Stimulated activated CD4-positive, alpha-beta T cell treated with anti-CD3 and anti-CD28 coated beads, TNF-alpha, amount 100 ng/mL, for 4 hours (primary cell): ENCODE measurements at places on chromosomes 3 and 15.

- no peak for DNase-seq
These were observed 50.9 kb upstream of the FSIP1 start for GRCh38 chr15:39833515-39833981.

DNA sequence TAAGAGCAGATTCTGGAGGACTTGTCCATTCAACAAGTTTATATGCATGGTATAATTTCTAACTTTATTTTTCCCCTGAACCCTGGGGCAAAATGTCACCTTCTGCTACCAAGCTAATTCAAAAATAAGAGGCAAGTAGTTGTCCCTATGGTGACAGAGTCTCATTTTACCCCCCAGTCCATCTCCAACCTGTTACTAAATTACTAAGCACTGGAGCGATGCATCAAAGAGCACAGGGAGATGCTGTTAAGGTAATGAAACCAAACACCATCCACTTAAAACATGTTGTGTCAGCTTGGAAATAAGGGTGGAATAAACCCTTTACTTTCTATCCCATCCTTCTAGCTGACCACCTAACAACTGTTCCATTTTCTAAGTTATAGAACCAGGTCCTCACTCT lies 417.4 kb upstream of the ATP11B start:
- no peak for DNase-seq

DNA sequence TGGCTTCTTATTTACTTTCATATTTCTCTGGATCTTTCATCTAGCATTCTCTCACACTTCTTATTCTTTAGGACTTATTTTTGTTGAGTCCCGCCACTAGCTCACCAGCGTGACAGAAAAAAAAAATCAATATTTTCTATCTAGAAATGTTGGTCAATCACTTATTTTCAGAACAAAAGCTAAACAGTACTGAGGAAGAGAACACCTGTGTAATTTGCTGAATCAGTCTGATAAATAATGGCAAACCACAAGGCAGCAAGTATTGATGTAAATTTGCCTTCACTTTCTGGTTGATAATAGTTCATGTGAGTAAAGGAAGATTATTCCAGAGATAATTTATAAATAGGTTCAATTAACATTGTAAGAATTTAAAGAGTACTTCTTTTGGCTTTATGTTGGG lies 179.2 kb downstream of the BCHE start:
- no peak for DNase-seq

- no peak for DNase-seq
These were observed 284.4 kb downstream of the FOXP1 start for GRCh38 chr3:71299160-71299559.

DNA sequence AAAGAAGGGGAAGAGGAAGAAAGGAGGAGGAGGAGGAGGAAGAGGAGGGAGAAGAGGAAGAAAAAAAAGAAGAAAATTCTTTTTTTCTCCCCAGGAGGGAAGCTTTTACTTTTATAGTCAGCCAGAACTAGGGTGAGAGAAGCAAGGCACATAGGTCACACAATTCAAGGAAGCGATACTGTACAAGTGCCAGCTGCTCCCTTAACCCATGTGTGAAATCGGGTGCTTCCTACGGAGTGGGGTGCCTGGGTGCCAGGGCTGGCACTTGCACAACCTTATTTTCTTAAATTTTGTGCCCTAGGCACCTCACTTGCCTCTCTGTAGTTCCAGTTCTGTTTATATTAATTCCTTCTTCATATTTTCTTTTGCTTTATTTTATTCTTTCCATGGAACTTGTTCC lies 150.4 kb downstream of the LIPC start:
- no peak for DNase-seq

DNA sequence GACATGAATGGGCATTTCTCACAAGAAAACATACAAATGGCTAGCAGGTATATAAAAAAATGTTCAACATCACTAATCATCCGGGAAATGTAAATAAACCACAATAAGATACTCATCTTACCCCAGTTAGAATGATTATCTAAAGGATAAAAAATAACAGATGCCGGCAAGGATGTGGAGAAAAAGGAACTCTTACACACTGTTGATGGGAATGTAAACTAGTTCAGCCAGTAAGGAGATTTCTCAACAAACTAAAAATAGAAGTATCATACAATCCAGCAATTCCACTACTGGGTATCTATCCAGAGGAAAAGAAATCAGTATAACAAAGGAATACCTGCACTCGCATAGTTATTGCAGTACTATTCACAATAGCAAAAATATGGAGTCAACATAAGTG lies 124.2 kb downstream of the SATB1 start:
- no peak for DNase-seq

DNA sequence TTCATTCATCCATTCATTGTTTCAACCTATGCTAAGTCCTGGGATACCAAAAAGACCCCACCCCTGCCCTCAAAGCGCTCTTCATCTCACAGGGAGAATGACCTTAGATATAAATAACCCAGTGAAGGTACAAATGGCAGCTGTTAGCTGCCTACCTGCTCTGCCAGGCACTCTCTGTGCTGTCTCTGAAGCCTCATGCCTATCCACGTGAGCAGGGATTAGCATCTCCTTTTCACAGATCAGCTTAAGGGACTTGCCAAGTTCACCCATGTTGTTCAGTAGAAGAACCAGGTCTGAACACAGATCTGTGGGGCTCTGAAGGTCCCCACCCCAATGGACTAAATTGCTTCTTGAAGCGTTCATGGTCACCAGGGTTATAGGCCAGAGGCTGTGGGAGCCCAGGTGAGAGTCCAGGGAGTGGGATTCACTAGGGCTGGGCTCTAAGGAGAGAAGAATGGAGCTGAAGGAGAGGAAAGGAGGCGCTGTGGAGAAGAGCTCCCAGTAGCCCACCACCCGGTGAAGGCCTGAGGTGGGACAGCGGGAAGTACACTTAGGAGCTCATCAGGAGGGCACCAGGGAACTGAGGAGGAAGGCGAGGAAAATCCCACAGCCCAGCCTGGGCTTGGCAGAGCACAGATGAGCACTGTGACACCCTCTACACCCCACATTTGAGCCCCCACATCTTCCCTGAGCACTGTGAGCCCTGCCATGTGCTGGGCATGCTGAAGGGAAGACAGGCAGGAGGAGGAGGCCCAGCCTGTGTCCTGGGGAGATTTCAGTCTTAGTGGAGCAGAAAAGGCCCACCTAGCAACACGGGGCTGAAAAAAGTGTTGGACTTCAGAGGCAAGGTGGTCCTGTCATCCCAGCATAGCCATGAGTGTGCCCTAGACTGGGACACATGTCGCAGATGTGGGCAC lies 20.4 kb downstream of the RBP1 start:
- no peak for DNase-seq

DNA sequence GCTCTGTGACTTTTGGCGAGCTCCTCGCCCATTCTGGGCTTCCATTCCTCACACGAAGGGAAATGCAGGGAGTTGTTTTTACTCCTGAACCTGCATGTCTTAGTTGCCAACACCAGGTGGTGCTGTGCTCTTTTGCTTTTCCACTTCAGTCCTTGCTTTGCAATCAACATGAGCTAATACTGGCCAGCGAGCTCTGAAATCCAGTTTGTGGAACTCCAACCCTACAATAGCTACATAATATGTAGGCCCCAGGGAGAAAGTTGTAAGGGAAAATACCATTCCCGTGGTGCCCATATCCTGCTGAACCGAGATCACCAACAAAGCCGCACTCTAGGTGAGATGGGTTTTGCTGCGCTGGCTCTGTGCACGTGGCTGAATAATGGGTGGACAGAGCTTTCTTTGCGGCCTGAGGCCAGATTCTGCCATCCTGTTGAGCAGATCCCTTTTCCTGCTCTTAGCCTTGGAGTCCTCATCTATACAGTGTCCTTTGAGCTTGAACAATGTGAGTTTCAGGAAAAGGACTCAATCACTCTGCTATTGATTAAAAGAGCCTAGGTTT lies 25.0 kb downstream of the LSM3 start:
- DNase-seq = peak; percentile 4

DNA sequence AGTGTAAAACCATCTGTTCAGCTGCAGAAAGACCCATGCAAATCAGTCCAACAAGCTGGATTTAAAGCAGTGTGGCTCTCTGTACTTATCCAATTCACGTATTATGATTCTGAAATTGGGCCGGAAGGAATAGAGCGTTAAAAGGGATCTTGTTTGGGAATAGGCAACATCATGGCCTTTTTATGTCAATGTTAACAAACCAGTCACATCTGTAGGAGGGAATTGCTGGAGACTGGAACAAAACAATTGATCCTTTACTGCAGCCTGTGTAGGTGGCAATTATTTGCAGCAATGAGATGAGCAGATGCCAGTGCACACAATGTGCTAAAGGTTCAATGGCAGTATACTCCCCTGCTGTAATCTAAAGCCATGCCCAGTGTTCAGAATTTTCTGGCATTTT lies 887.4 kb upstream of the ROBO1 start:
- no peak for DNase-seq

DNA sequence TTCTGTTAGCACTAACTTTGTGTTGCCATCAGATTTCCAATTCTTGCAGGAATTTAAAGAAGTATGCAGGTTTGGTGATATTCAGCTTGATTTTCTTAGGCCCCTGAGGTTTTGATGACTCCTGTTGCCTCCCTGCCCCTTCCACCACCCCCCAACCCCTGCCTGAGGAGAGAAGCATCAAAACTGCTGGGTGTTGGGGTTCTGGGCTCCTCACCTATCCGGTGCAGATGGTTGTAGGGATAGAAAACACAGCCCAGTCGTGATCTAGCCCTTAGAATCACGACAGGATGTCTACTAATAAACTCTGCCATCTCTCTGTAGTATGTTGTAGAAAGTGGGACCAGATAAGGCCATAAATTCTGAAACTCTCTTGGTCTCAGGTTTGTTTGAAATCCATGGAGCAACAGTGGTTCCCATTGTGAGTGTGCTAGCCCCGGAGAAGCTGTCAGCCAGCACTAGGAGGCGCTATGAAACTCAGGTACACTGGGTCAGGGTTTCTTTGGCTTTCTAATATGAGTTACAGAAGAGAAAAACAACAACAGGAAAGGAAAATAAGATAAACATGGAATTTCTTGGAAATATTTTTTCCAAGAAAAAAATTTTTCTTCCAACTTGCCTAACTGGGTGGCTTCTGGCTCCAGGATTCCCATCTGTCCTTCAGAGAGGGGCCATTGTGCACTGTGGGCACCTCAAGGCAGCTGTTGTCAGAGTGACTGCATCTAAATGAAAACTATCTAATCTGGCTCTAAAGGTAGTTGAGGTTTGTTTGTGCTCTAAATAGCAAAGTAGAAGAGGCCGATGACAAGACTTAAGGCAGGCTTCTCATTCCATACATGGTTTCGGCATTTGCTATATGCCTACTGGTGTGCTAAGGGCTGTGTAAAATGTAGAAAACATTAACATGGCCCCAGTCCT lies 8.7 kb downstream of the SRP14 start:
- no peak for DNase-seq

GRCh38 chr3:197674741-197675562 lies 61.8 kb downstream of the RUBCN start:
- no peak for DNase-seq

- DNase-seq = no peak
These were observed 63.9 kb downstream of the GLCE start for GRCh38 chr15:69224383-69224782.

DNA sequence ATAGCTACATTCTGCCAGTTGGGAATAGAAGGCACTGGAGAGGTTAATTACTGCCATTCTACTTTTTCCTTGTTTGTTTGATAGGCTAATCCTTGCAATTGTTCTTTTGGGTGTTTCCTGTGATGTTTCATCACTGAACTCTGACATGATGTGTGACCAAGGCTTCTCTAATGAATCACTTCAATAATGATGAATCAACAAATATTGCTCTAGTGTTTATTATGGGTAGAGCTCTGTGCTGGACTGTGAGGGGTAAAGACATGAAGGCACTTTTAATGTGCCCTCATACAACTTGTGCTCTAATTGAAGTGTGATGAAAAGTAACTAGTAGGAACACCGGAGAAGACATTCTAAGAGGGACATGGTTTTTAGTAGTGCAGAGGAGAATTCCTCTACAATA lies 233.6 kb downstream of the WDR72 start:
- no peak for DNase-seq

- no peak for DNase-seq
These were observed 304.5 kb downstream of the OTOL1 start for GRCh38 chr3:161800985-161801559.

- no peak for DNase-seq
These were observed 61.6 kb upstream of the ETV5 start for GRCh38 chr3:186170516-186170915.

GRCh38 chr3:159174715-159175692 lies 373.1 kb downstream of the MFSD1 start:
- DNase-seq = no peak

- DNase-seq = no peak
These were observed 8.0 kb upstream of the ITIH3 start for GRCh38 chr3:52786330-52787215.

DNA sequence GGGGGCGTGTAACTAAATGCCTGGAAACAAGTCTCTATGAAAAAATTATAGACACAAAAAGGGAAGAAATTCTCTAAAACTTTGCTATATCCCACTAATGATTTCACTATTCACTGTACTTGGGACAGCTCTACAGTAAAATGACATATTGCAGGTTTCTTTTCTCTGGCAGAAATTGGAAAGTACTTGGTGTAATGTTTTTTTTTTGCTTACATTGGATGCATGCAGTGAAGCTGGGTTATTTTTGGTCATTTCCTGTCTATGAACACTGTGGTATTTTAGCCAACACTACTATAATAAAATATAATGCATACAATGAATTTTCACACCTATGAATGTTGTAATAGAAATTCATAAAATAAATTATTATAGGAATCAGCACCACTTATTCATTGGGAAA lies 109.7 kb downstream of the LRRC49 start:
- DNase-seq = no peak

DNA sequence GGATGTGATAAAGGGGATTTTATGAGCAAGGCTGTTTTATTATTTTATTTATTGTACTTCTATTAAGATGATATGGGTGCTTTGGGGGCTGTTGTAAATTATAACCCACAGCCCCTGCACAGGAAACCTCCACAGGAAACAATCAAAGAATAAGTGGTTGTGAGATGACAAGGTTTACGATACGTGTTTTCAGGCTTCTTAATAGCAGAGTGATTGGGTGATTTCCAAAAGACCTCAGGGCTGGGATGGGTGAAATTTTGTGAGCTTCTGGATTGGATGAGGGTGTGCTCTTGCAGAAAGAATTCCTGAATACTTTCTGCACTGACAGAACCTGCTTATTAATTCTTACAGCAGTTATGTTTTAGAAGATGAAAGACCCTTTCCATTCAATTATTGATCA lies 21.4 kb downstream of the CHL1 start:
- no peak for DNase-seq

DNA sequence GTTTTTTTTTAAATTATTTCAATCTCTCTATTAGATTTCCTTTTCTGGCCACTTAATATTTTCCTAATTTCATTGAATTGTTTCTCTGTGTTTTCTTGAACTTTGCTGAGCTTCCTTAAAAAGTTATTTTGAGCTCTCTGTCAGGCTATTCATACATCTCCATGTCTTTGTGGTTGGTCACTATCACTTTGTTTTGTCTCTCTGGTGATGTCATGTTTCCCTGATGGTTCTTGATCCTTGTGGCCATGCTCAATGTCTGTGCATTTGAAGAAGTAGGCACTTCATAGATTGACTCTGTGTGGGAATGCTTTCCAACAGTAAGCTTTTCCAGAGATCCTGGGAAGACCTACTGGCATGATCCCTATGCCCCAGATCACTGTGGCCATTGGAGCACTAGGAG lies 18.6 kb downstream of the CD200R1 start:
- no peak for DNase-seq
